Astrocyte (in vitro differentiated cells and primary cell): ENCODE measurements at places on chromosomes 1 and 21.

DNA sequence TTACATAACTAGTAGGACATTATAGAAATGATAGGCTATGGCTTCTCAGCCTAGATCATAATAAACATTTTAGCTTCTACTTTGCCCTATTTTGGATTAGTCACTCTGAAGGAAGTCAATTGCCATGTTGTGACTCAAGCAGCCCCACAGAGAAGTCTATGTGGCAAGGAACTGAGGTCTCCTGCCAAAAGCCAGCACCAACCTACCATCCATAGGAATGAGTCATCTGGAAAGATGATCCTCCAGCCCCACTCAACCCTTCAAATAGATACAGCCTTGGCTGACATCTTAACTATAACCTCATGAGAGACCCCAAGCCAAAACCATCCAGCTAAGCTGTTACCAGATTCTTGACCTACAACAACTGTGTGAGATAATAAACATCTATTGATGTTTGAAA is 76.3 kb upstream of the BEND5 start:
- DNase-seq, result peak; percentile 83

- peak; percentile 67 for DNase-seq
These were observed 307.7 kb downstream of the USP25 start for GRCh38 chr21:16037421-16037955.

DNA sequence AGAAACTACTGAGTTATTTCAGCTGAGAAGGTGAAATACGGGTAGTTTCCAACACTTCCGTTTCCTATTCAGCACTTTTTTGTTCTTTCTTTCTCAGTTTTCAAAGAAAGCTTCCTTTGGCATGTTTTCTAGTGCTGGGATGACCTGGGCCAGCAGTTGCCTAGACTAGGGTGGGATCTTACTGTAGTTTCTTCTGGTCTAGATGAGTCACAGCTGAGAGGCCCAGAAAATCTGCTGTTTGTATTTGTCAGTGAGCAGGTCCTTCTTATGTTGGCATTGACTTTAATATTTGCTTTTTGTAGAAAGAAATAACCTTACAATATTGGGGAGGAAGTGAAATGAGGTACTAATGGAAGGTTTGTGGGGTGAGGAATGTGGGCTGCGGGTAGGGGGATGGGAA is 22.2 kb downstream of the C1orf21 start:
- peak; percentile 26 for DNase-seq

- DNase-seq, result no peak
These were observed 63.0 kb downstream of the SLC5A9 start for GRCh38 chr1:48285525-48285924.

GRCh38 chr1:106749491-106749890 is 307.0 kb upstream of the PRMT6 start:
- DNase-seq, result no peak

DNA sequence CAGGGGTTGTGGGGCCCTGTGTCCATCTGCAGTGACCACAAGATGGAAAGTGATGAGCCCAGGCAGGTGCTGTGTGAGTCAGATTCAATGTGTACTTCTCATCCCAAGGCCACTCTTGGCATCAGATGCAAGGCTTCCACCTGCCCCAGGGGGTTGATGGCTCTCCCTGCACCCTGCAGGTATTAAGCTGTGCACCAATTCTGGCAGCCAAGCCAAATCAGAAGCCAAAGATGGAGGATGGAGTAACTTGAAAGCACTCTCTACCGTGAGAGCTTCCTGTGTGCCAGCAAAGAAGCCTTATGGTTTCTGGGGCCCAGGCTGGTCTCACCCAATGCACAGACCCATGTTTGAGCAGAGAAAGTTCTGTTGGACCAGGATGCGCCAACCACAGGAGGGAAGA is 44.3 kb upstream of the TENT5C start:
- DNase-seq, result no peak

DNA sequence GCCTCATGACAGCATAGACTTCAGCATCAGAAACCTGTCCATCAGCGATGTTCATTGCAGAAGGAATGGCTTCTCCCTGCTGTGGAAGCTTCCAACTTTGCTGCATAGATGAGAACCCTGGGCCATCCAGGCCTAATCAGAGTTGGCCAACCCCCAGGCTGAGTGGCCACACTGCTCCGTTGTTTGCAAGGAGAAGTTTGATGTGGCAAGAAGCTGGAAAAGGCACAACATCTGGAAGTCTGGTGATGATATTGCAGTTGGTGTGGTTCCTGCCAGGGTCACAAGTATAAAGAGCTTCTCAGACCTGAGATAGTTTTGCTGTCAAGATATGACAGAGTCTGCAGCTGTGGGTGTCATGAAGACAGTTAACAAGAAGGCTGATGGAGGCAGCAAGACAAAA is 41.2 kb downstream of the RHOU start:
- DNase-seq, result no peak

- DNase-seq, result no peak
These were observed 20.9 kb downstream of the PDXK start for GRCh38 chr21:43739621-43740435.

- DNase-seq, result no peak
These were observed 2131.7 kb downstream of the MRPL39 start for GRCh38 chr21:23475281-23476219.

DNA sequence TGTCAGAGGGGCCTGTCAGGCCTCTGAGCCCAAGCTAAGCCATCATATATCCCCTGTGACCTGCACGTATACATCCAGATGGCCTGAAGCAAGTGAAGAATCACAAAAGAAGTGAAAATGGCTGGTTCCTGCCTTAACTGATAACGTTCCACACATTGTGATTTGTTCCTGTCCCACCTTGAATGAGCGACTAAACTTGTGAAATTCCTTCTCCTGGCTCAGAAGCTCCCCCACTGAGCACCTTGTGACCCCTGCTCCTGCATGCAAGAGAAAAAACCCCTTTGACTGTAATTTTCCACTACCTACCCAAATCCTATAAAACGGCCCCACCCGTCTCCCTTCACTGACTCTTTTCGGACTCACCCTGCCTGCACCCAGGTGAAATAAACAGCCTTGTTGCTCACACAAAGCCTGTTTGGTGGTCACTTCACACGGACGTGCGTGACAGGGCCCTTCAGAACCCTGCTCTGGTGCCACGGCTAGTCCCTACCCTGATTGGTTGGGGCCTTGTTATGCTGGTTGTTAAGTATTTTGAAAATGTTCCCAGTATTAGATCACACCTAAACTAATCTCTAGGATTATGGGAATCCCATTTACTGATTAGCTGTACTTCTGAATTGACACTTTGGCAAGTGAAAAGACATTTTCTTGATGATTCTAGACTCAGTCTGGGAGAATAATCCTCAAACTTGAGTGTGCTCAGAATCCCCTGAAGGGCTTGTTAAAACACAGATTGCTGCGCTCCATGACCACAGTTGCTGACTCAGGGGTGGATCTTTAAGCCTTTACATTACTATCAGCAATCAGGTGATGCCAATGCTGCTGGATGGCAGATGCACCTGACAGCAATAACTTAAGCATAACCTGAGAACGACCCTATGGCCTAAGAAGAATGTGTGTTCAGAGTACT is 28.8 kb upstream of the SPATA6 start:
- no peak for DNase-seq

DNA sequence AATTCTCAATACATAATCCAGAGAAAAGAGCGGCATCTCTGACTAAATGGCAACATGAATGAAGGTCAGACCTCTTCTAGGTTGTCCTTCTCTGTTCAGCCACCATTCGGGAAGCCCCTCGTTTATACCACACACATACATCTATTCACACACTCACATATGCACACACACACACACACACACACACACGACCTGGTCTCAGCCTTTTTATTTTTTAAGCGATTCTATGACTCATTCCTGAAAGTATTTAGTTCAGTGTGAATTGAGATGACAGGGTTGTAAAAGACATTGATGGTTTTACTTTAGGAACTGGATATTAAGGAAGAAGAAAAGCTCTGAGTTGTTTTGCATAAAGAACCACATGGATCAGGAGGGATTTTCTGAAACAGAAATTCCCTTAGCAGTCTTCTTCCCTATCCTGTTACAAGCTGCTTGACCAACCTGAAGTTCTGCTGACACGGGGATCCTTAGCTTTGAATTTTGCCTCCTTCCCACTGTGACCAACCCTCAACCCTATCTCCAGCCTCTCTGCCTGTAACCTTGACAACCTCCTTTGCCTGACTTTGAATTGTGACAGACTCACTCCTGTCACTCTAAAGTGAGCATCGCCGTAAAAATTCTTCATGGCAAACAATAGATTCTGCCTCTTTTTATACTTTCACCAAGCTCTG is 383.1 kb upstream of the ESRRG start:
- DNase-seq, result peak; percentile 38

GRCh38 chr1:32427264-32427963 is 33.2 kb upstream of the BSDC1 start:
- DNase-seq, result no peak

DNA sequence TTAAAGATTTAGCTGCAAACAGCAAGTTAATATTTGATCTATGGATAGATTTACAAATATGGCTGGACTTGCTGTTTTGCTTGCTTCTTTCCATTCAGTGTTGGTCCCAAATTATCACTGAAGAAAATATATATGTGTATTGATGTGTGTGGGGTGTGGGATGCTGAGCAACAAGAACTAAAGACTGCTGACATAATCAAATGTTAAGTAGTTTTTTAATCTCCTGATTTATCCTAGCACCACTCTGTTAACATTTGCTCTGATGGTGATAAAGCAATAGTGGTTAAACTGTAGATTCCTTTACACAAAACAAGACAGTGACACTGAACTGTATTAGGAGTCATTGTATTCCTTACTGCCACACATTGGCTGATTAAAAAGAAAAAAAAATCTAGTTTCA is 1023.5 kb upstream of the B3GALT2 start:
- no peak for DNase-seq

GRCh38 chr1:190416239-190416638 is 61.4 kb downstream of the BRINP3 start:
- DNase-seq, result no peak

DNA sequence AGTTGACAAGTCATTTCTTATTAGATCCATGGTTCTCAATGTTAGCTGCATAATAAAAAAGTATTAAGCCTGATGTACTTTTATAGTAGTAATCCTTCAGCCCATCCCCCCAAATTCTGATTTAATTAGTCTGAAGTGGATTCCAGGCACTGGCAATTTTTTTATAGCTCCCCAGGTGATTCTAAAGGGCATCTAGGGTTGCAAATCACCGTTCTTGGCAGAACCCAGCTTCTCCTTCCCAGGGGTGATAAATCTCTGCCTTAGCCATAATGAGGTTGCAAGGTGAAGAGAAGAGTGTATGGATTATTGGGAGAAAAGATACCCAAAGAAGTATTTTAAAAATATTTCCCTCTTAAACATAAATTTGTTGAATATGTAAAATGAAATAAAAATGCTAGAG is 43.0 kb upstream of the RXRG start:
- no peak for DNase-seq

DNA sequence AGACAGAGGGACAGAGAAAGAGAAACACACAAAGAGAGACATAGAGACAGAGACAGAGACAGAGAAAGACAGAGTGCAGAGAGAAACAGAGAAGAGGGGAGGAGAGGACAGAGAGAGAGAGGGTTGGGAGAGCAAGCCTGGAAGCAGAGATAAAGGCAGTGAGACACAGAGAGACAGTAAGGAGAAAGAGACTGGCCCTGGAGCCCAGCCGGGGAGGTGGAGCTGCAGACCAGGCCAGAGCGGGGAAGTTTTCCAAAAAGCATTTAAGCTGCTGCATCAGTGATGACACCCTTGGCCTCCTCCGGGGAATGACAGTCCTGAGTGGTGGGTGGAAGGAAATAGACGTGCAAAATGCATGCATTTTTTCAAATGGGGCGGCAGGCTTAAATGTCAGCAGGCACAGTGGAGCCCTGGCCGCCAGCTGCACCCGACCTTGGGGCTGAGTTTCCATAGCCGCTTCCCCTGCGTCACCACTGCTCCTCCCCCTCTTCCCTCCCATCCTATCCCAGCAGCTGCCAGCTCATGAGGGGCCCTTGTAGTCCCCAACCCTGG is 95.4 kb upstream of the KLHDC7A start:
- no peak for DNase-seq

- peak; percentile 82 for DNase-seq
These were observed at the start of gene TGFBR3 for GRCh38 chr1:91885716-91886506. Gene TGFBR3, minus strand, starts transcription at chr1:91886151. Its CDS starts 24,620 bp downstream, at chr1:91861531.

GRCh38 chr1:53754484-53755312 is 15.7 kb upstream of the GLIS1 start:
- DNase-seq, result no peak

- DNase-seq, result no peak
These were observed 197.5 kb upstream of the PTBP2 start for GRCh38 chr1:96524100-96524499.

DNA sequence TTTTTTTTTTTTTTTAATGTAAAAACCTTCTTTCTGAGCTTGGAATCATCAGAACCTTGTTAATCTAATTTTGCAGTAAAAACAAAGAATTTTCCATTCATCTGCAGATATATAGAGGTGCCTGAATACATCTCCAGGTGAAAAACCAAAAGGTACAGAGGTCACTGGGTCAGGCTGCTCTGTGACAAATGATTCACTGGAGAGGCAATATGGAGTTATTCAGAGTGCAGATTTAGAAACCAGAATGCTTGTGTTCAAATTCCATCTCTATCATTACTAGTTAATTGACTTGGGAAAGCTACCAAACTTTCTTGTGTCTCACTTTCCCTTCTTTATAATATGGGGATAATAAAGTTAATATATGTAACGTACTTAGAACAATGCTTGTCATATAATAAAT is 51.5 kb upstream of the C1orf53 start:
- no peak for DNase-seq

DNA sequence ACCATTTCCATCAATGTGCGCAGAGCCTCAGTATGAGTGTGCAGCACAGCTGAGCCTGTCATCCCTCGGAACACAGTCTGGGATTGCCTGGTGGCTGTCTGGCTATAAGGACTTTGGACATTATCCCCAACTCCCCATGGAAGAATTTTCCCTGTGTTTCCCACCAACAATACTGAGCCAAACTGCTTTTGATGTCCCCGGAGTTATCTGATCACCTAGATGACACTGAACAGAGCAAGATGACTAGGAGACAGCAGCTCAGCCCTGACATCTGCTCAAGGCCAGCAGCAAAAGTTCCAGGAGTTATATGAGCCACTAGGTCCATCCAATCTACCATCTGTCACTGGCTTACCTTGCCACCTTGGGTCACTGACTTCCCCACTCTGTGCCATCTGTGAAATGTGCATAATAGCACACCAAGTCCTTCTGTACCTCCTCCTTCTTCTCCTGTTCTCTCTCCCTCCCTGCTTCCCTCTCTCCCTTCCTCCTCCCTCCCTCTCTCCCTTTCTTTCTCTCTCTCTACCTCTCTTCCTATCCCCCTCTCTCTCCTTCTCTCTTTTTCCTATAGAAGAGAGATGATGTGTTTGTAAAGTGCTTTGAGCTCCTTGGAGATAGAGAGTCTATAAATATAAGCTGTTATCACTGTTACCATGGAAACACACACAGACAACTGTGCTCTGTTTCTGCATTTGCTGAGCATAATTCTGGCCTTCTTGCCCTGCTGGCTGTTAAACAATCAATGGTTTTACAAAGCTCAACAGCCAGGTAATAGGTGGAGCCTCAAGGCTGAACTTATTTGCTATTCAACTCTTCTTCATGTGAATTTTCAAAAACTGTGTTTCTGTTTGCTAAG is 19.7 kb upstream of the ATP1B1 start:
- DNase-seq, result peak; percentile 48
